ENCODE measurements at places on chromosomes 16 and 17.

DNA sequence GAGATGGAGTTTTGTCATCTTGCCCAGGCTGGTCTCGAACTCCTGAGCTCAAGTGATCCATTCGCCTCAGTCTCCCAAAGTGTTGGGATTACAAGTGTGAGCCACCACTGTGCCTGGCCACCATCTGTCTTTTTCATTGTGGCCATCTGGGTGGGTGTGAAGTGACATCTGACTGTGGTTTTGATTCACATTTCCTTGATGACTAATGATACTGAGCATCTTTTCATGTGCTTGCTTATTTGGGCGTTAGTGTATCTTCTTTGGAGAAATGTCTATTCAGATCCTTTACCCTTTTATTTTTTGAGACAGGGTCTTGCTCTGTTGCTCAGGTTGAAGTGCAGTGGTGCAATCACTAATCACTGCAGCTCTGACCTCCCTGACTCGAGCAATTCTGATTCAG, 53.9 kb upstream of the ERN1 start:
- no peak for DNase-seq

DNA sequence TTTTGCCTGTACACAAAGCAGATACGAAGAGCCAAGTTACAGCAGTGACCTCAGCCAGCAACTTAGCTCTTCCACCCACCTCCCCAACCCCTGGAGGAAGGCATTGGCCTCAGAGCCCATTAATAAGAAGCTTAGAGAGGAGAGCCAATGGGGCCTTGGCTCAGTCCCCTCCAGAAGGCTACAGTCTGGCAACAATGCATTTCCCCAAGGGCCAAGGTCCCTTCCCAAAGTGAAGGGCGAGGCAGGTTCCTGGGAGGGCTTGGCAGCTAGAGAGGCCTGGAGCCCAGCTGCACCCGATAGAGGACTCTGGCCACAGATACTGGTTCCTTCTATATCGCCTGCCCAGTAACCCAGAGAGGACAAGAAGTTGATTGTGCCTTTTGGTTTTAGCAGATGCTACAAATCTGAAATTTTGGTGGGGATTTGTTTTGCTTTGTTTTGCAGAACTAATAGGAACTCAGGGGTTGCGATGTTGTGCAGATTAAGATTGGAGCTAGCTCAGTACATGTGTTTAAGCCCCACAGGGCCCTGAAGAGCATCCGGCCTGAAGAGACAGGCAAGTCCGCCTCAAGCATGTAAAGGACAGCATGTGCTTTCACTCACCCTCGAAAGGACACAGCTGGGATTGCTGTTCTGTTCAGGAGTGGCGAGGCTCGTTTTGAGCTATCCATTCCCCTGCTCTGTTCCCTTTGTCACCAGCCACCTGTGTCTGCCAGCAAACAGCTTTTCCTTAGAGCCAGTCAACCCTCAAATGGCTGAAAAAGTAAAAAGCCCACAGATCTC, 12.0 kb upstream of the PNPO start:
- no peak for DNase-seq

DNA sequence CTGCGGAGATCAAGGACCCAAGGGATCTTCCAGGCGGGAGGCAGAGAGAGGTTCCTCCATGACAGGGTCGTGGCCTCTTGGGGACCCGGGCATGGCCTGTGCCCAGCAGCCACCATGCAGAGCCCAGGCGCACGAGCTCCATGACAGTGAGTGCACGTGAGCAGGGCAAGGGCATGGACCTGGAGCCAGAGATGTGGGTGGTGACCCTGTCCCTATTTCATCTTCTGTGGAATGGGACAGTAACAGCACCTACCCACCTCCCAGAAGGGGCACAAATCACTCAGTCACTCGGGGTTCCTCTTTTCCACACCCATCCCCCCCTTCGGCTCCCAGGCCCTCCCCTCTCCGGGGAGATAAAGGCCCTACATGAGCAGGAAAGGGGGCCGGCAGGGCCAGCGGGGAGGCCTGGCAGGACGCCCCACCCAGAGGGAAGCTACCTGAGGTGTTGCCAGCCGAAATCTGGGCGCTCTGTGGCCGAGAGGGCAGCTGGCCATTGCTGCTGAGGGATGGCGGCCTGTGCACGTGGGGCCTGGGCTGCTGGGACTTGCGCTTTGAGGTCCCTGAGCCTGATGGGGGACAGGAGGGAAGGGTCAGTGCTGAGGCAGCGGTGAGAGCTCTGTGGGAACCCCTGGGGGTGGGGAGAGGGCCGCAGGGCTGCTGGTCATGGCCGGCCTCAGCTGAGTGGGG, 10.4 kb downstream of the UBALD2 start:
- no peak for DNase-seq

GRCh38 chr17:60522889-60523626, 3.0 kb downstream of the APPBP2 start:
- DNase-seq = no peak

GRCh38 chr16:66324815-66325515, 41.5 kb upstream of the CDH5 start:
- DNase-seq = no peak

DNA sequence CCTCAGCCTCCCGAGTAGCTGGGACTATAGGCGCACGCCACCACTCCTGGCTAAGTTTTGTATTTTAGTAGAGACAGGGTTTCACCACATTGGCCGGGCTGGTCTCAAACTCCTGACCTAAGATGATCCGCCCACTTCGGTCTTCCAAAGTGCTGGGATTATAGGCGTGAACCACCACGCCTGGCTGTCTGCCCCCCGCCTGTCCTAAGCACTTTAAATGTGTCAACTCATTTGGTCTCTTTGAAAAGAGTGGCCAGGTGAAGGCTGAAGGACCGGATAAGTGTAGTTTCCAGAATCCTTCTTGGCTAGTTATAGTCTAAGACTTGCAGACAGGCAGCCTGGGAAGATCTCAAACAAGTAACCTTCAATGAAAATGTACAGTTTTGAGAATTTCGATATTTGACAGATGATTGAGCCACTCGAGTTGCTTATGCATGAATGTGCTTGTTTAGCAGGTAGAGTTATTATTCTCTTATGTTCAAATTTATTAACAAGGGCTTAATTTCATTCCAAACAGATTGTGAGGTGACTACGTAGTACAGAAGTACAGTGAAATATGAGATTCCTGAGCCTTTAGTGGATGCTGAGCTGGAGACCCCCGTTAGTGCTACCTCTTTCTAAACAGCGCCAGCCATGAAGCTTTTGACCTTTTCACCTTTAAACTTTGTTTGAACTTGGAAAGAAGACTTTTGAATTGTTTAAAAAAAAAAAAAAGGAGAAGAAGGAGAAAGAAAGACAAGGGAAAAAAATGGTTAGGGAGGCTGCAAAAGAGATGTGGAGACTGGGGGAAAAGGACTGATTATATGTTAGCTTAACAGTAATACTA, 164.4 kb upstream of the TBX2 start:
- no peak for DNase-seq

DNA sequence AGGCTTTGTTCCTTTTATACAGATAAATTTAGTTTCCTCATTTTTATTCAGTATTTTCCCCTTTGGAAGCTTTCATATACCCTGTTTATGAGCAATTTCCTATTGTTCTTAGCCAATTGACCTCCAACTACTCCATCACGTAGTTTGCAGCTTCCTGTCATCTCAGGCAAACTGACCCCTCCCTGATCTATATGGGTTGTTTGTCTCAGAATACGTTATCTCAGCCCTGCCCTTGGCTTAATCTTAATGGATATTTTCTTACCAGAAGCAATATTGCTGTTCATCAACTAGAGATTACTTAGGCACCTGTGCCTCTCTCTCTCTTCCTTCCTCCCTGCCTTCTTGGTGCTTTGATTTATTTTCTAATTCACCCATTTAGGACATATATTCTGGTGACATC, 81.2 kb downstream of the ZNF18 start:
- DNase-seq = peak; percentile 9

GRCh38 chr17:18182978-18183333, 672 bp upstream of the ALKBH5 start:
- peak; percentile 96 for DNase-seq

GRCh38 chr17:58677194-58677880, 14.5 kb downstream of the TEX14 start:
- DNase-seq = no peak

- DNase-seq = no peak
Measured at GRCh38 chr17:83065660-83066542, 13.5 kb upstream of the METRNL start.

- DNase-seq = no peak
Measured at GRCh38 chr17:56831369-56832095, 2.2 kb downstream of the C17orf67 start.

GRCh38 chr17:18217412-18218015, 7.9 kb upstream of the LLGL1 start:
- DNase-seq = peak; percentile 81

DNA sequence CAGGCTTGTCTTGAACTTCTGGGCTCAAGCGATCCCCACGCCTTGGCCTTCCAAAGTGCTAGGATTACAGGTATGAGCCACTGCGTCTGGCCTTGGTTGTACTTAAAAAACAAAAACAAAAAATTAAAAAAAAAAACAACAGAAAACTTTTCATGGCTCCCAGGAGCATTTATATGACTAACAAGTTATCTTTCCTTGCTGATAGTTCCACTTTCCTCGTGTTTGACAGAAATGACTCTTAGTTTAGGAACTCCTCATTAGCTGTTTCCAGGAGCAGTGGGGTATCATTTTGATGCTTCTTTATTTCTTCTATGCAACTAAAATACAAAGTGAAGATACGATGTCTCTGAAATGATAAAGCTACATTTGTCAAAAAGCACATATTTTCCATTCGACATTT, 165.4 kb downstream of the PRKCA start:
- DNase-seq = peak; percentile 46

GRCh38 chr16:69240331-69240730, 53.4 kb downstream of the SNTB2 start:
- DNase-seq = no peak

DNA sequence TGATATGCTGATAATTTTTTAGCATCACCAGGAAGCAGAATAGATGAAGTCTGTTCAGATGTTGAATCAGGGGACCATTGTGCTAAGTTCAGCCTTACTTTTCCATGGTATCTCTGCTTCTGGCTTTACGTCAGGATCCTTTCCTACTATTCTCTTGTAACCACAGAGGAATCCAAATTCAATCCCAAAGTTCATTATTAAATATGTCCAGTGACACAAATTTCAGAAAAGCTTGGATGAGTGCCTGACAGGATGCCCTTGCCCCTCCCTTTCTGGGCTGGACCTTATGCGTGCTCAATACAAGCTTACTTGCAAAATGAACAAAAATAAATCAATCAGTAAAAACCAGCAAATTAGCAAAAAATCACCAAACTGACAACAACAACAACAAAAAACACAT, 37.6 kb upstream of the ADORA2B start:
- DNase-seq = no peak

DNA sequence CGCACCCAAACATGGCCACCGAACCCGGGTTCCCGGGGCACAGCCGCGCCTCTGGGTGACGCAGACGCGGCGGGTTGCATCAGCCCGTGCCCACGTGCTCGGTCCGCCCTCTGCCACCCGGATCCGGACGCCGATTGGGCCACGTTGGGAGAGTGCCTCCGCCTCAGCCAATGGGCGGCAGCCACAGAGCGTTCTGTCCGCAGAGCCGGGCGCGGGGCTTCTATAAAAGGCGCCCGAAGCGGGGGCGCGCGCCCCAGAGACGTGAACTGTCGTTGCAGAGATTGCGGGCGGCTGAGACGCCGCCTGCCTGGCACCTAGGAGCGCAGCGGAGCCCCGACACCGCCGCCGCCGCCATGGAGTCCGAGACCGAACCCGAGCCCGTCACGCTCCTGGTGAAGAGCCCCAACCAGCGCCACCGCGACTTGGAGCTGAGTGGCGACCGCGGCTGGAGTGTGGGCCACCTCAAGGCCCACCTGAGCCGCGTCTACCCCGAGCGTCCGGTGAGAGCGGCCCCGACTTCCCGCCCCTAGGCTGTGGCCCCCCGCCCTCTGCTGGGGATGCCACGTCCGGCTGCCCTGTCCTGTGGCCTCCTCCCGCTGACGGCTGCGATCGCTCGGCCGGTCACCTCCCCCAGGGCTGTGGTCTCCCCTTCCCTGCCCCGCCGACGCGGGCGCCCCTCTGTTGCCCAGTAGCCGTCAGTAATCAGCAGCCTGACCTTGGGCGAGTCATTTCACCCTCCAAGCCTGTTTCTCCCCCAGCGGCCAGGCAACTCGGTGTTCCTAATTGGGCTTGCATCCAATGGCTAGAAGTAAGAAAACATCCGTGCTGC, at the start of gene HERPUD1:
Gene HERPUD1, plus strand, starts transcription at position 251 of the 829 bp plus-strand sequence. Its CDS starts 103 bp downstream, at position 354.
- DNase-seq = peak; percentile 99

DNA sequence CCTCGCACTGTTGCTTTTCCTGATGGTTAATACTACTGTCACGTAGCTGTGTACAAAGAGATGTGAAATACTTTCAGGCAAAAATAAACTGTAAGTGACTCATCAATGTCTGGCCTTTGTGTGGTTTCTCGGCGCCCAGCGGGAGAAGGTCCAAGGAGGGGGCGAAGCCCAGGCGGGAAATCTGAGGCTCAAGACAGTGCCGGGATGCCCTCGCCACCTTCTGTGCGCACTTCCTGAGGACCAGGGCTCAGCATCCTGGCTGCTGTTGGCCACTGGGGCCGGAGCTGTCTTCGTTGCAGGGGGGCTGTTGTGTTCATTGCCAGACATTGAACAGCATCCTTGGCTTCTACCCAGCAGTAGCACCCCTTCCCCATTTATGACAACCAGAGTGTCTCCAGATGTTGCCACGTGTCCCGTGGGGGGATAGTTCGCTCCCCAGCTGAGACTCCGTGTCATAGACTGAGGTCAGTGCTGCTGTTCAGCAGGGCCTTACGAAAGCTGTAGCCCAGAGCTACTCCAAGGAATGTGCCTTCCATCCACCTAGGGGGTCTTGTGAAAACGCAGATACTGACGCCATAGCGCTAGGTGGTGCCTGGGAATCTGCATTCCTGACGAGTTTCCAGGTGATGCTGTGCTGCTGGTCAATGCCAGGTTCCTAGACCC, 67.3 kb upstream of the PLCG2 start:
- no peak for DNase-seq

- no peak for DNase-seq
Measured at GRCh38 chr16:6536411-6536810, 796.2 kb upstream of the RBFOX1 start.

DNA sequence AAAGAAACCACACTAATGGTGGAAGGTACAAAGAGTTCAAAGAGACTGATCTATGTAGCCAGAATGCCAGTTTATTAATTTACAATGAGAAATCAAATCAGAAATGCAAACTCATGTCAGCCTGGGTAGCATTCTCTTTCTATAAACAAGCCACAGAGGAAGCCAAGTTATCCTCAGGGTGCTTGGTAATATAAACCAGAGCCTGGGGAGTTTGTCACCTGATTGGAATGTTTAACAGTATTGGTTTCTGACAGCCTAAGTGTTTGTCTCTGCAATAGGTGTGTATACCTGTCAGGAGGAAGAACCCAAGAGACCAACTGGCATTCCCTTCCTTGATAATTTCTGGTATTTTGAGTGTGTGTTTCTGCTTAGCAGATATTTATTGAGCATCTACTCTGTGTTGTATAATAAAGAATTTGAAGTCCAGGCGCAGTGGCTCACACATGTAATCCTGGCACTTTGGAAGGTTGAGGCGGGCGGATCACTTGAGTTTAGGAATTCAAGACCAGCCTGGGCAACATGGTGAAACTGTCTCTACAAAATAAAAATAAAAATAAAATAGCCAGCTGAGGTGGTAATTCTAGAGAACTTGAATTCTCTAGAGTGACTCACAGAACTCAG, 3.1 kb upstream of the C17orf58 start:
- no peak for DNase-seq

Data from erythroblast (primary cell).